ENCODE measurements at places on chromosomes 3 and 15.

- no peak for DNase-seq
These were observed 168.1 kb upstream of the MYRIP start for GRCh38 chr3:39641274-39641673.

- peak; percentile 32 for DNase-seq
These were observed at the start of gene PLA2G4D for GRCh38 chr15:42094512-42094963. TSS of gene PLA2G4D (minus strand) at chr15:42094562. CDS start at chr15:42094459, 103 bp downstream.

DNA sequence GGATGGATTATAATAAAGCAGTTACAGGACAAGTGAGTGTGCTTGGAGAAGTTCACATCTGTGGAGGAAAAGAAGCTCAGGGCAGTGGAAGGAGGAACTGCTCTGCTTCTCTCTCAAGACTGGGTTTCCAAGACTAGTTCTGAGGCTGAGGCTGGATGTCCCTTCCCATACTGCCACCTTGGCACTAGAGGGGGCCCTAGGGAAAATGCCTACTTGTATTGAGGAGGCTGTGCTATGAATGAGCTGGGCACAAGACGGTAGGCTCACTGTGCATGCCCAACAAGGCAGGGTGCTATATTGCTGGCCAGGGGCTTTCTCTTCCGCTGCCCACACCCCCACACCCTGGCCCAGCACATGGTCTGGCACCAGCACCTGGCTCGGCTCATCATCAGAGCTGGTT is 65.2 kb downstream of the SLCO2A1 start:
- no peak for DNase-seq

DNA sequence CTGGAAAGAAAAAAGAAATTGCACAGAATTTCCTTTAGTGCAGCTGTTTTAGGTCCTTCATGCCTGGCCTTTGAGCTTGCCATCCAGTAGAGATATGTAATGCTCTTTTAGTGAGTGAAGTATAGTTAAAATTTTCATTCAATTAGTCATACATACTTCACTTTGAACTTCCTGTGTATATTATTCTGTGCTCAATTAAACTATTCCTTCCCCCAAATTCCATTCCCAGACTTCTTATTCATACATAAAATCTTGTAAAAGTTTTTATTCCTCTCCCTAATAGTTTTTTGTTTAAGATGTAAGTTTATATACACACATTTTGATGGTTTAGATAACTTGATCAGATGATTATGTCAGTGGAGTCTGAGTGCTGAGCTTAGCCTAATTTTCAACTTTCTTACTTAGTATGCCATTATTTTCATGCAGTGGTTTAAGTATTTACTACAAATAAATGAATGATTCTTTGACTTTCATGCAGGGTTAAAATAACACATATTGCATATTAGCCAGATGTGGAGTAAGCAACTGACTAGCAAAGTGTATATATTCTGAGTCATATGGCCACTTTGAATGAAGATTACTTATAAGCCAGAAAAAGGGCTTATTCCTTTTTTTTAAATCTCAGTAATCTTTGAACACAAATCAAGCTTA is 42.5 kb upstream of the ABHD10 start:
- peak; percentile 21 for DNase-seq
